Kidney (tissue), 22 donors: ENCODE measurements at places on chromosomes 3 and 15. TPM values are rescaled to one million over a fixed set of nuclear protein-coding genes. Genes with fewer than 3 reads are reported as not detected.

Gene SCN11A
- total RNA-seq, result 0.25 TPM

Gene SLC30A4
- total RNA-seq, result 7.4 TPM

Gene NR1I2
- 0.38 TPM for total RNA-seq

- no peak overlapping the region for H3K4me3 ChIP-seq
- H3K4me1 ChIP-seq, result peaks cover 11% of the 10 kb centered on the region
- no peaks in the 10 kb centered on the region for H3K36me3 ChIP-seq
- H3K27me3 ChIP-seq, result no peaks in the 10 kb centered on the region
- no peak for DNase-seq
- no peak overlapping the region for H3K27ac ChIP-seq
Observed at GRCh38 chr3:377158-377561, 180.6 kb downstream of the CHL1 start.

DNA sequence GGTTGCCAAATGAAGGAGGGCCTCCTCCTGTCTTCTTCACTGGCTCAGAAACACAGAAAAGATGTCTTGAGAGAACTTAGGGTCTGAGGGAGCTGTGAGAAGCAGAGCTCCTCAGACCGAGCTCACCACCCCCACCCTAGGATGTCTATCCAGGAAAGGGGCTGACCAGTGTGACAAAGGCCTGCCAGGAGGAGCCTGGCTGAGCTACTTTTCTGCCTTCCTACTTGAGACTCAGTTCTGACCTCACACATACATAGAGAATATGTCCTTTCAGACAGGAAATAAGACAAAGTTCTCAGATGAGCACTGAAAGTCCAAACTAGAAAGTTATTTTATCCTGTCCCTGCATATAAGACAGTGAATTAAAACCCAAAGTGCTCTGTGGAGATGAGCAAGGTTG is 54.5 kb downstream of the KIF9 start:
- no peak overlapping the region for H3K4me3 ChIP-seq
- H3K27ac ChIP-seq, result no peak overlapping the region
- DNase-seq, result no peak
- H3K4me1 ChIP-seq, result peaks cover 7% of the 10 kb centered on the region
- H3K27me3 ChIP-seq, result no peaks in the 10 kb centered on the region
- no peaks in the 10 kb centered on the region for H3K36me3 ChIP-seq

DNA sequence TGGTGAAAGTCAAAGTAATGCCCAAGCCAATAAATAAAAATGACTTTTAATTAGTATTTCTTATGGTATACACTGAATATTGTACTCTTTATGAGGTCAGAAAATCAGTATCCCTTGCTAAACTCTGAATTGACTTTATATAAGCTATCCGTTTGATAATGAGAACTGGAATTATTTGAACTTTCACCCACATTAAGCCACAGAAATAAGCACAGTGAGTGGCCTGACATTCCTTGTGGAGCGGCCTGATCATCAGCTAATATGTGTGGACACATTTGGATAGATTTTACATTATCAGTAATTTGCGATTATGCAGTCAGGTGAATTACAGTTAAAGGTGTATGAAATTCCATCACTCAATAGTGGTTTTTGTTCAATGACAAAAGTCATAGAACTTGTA is 136.0 kb upstream of the CBLB start:
- no peaks in the 10 kb centered on the region for H3K4me1 ChIP-seq
- H3K27ac ChIP-seq, result no peak overlapping the region
- H3K4me3 ChIP-seq, result no peak overlapping the region

DNA sequence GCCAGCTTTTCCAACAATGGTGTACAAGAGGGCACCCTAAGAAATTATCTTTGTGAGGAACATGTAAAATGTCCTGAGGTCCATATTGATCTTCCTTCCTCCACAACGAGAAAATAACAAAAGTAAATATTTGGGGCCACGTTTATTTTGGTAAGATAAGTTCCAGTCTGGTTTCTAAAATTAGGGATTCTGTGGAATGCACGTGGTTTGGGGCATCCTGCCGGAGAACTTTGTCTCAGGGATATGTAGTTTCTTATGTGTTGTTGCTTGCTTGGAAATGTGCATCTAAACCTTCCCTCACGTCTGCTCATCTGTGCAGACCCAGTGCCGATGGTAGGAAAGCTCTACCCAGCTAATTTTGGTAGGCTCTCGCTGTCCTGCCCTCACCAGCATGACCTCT is 62.8 kb downstream of the CTDSPL start:
- H3K27ac ChIP-seq, result no peak overlapping the region
- no peaks in the 10 kb centered on the region for H3K36me3 ChIP-seq
- H3K27me3 ChIP-seq, result no peaks in the 10 kb centered on the region
- no peak for DNase-seq
- peaks cover 48% of the 10 kb centered on the region for H3K4me1 ChIP-seq

Gene ZBTB47
- 26.6 TPM for total RNA-seq
